ENCODE measurements at places on chromosomes 12 and 14.

- DNase-seq, result no peak
Measured at GRCh38 chr14:61179061-61179690, 102.0 kb downstream of the TMEM30B start.

DNA sequence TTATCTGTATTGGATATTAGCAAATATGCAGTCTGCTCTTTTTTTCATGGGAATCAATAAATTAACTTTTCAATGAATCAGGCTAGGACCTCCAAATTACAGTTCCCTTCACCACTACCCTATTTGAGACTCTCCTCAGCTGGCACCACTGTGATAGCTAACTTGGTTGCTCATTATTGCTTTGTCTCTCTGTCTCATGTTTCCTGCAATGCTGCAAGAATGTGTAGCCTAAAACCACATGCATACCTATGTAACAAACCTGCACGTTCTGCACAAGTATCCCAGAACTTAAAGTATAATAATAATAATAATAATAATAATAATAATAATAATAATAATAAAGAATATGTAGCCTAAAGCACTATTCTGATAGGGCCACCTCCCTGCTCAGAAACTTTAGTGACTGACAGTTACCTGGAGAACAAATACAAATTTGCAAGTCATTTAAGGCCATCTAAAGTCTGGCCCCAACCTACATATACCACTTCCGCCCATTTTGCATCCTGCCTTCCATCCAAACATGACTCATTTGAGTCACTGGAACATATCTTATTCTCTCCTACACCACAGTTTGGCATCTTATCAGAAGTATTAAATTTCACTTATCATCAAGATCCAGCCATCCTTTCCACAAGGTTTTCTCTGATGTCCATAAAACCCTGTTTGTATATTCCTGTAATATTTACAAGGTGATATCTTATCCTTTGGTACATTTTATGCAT lies 215.1 kb downstream of the LRRK2 start:
- DNase-seq, result no peak

- no peak for DNase-seq
Measured at GRCh38 chr14:89221109-89221810, 195.8 kb downstream of the FOXN3 start.

- no peak for DNase-seq
Measured at GRCh38 chr12:66132408-66132807, 1.9 kb upstream of the LLPH start.

- no peak for DNase-seq
Measured at GRCh38 chr12:98280152-98280551, 235.2 kb upstream of the TMPO start.

DNA sequence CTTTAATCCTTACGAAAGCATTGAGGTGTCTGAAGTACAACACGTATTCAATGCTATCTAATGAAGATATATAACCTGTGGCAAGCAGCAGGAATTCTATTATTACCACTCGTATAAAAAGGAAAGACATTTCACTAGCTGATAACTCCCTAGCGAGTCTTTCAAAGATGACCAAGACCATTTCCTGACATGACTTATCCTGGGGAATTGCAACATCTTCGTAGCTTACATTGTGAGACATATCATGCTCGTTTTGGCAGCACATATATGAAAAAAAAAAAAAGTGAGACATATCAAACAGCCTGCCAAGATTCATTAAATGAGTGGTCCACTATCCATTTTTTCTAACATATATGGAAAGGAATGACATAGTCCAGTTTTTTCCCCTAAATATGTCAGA lies 337.0 kb downstream of the FSCB start:
- DNase-seq, result no peak

- DNase-seq, result no peak
Measured at GRCh38 chr12:113929312-113929989, 36.7 kb downstream of the RBM19 start.

DNA sequence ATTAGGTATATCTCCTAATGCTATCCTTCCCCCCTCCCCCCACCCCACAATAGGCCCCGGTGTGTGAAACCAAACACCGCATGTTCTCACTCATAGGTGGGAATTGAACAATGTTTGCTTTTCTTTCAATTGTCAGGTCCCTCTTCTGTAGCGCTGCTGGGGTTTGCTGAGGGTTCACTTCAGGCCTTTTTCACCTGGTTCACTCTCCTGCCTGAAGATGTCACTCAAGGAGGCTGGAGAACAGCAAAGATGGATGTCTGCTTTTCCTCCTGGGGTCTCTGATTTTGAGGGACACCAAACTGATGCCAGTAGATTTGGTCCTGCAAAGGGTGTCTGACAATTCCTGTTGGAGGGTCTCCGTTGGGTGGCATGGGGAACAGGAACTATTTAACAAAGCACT lies 35.8 kb downstream of the KLRK1 start:
- no peak for DNase-seq

DNA sequence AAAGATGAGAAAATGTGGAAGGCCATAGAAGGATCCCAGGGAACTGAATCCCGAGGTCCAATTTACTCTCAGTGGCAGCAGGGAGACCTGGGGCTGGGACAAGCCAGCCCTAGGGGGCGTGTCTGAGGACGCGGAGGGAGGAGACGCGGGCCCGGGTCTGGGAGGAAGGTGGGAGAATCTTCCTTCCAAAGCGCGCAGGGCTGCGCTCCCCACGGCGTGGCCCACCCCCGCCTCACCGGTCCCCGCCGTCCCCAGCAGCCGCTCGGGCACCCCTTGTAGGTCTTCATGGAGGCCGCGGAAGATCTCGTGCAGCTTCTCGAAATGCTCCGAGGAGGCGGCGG lies 323 bp downstream of the VTI1B start:
- DNase-seq, result peak; percentile 50

DNA sequence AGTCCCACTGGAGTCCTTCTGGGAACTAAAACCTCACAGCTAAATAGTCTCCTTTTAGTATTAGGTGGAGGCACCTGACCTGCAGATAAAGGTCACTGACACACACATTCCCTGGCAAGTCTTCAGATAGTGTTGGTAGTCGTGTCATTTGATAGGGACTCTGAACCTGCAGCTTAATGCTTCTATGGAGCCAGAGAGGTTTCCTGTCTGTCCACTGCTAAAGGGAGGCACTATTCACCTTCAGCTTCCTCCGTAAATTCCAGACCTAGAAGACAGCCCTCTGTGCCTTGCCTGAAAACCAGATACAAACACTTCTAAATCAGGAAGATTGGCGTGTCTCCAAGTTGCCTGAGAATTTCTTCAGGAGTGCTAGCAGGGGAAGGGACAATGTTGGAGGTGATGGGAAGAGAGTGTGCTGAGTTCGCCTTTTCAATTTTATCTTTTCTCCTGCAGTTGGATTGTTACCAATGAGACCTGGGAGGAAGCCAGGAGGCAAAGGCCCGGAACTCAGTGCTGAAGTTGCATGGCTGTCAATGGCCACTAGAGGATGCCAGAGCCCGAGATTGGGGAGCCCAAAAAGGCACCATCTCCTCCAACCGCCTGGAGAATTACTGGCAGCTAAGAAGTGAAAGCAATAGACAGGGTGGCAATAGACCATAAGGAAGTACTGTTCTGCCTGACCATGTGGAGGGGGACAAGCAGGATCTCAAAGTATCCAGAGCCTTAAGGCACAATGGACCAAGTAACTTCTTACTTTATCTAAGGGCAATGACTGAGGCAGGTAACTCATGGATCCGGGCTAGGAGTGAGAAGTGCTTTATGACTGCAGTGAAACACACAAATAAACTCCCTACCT lies 81.6 kb upstream of the SCAF11 start:
- peak; percentile 49 for DNase-seq

GRCh38 chr12:24421759-24422158 lies 472.3 kb upstream of the SOX5 start:
- no peak for DNase-seq

DNA sequence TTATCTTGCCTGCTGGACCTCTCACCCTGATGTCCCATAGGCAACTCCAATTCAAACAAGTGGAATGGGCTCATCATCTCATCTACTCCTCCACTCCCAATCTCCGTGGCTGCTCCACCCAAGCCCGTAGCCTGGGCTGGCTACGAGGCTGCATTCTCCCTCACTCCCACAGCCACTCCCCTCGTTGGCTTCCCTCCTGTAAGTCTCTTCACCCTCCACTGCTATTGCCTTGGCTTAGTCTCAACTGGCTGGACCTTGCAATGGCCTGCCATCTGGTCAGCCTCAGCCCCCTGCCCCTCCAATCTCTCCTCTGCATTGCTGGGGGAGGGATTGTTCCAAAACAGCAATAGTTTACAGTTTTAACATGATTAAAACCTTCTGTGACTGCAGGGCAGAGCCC lies 44.4 kb upstream of the PELI2 start:
- DNase-seq, result no peak

DNA sequence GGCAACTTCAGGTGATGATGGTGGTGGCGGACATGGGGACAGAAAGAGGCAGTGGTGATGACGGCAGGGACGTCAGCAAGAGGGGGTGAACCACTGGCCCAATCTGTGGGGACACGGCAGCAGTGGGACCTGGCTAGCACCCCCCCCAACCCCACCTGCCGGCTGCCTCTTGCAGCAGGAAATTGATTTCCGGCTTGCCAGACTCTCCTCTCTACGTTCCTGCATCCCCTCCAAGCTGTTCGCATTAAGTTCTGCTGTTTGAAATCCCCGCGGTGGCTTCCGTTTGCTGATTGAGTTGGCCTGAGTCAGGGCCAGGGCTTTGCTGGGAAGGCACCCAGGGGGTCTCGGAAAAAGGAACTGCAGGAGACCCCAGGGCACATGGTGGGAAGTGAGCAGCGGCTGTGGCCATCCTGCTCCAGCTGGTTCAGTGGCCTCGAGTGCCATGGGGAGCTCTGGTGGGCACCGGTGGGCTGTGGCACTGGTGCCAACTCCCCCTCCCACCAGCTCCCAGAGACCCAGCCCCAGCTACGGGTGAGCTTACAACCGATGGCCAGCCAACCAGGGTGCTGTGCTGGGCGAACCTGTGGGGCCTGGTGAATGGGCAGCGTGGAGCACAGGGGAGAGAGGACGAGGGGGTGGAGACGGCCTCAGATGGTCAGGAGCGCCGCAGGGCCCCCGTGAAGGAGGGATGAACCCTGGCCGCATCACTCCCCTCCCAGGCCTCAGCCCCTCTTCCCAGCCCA lies 14.6 kb upstream of the NUDT14 start:
- DNase-seq, result no peak
